ENCODE measurements at places on chromosomes 16 and 17.

- DNase-seq: no peak
Observed at GRCh38 chr16:61146429-61146828, 889.8 kb downstream of the CDH8 start.

- no peak for DNase-seq
Observed at GRCh38 chr17:38597375-38597774, 8.4 kb downstream of the SRCIN1 start.

DNA sequence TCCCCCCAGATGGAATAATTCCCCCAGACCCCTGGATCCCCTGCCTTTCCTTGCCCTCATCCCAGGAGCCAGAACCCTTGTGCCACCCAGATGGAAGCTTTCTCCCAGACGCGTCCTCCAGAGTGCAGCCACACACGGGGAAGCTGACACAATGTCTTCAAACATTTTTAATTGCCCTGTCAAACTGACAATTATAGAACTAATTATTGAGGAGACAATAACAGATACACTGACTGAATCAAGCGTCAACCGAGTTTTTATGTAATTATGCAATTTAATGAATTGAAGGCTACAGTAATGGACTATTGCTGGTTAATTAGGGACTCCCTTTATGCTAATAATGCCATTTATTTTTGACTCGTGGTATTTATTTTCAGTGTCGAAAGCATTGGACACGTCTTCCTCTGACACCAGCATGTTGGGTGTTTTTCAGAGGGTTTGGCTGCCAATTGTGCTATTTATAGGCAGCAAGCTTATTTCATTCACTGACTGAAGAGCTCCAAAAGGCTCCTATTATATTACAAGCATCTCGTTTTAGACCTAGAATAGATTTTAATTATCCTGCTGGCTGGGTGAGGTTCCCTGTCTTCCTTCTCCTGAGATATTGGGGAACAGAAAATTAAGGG is 298.2 kb upstream of the C16orf82 start:
- DNase-seq: no peak

GRCh38 chr16:67481561-67482232 is 740 bp upstream of the ATP6V0D1 start:
- no peak for DNase-seq

GRCh38 chr17:8698162-8698971 is 46.3 kb downstream of the CCDC42 start:
- no peak for DNase-seq

DNA sequence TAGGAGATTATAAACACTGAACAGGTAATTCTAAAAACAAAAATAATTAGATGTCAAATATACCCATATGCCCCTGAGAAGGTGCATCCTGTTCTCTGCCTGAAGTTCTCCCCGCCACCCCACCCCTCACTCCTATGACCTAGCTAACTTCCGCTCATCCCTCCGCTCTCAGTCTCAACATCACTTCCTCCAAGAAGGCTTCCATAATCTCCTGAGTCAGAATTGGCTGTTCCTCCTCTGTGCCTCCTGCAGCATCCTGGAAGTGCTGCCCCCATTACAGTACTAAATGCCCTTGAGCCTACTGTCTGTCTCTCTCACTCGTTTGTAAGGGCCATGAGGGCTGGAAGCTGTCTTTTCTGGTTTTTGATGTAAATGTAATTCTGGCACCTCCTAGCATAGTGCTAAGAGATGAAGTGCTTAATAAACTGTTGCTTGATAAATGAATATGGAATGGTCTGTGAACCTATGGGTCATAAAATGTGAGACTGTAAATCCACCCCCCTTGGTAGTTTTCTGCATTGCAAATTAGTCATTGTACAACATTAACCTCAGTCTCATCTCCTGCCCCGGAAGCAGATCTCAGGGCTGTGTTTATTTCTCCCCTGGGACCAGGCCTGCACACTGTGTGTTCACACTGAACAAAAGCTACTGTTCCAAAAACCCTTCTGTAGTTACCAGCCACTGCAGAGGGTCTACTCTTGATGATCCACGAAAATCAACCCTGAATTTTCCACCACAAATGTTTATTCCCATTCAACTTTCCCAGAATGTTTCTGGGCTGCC is 3.9 kb upstream of the MYO1D start:
- DNase-seq: no peak

DNA sequence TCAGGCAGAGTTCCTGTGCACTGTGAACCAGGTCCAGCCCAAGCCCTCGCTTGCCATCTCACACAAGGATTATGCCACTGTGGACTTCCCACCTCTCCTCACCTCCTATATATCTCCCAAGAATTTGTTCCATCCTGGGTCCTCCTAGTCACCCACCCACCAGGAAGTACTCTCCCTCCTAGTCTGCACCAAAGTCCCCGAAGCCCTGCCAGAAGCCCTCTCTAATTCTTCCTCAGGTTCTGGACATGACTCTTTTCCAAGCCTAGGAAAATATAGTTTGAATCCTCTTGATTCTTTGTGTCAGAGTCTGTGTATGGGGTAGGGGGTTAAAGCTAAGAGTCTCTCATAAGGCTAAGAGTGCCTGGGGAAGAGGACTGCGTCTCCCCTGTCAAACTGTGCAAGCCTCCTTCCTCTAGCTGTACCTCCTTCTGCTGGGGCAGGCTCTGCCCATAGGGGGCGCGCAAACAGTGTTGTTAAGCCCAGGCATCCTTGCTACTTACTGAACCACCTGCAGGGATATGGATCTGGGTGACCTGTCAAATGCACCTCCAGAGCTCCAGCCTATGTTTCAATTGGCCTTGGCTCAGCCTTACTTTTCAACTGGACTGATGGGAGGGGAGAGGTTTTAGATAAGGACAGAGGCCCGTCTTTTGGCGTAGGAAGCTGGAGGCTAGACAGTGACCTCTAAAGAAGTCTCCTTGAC is 16.6 kb upstream of the DLX4 start:
- DNase-seq: no peak

GRCh38 chr17:64732336-64733006 is 70.4 kb upstream of the SMURF2 start:
- no peak for DNase-seq

- DNase-seq: no peak
Observed at GRCh38 chr17:66711881-66712321, 123.0 kb upstream of the CACNG5 start.

DNA sequence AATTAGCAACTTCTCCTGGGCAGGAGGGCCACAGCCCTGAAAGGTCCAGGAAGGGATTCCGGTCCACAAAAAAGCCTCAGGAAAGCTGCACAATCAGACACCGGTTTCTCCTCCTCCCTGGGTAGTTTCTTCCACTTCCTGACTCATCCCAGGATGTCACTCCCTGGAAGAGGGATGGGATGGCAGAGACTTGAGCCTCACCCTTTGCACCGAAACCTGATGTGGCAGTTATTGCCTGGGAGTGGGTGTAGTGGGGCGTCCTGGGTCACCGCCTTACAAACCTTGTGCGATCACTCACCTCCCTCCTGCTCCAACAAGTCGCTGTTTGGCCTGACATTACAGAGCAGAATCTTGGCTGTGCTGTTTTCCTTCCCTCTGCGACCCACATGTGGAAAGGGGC is 70.8 kb downstream of the LYRM1 start:
- no peak for DNase-seq

DNA sequence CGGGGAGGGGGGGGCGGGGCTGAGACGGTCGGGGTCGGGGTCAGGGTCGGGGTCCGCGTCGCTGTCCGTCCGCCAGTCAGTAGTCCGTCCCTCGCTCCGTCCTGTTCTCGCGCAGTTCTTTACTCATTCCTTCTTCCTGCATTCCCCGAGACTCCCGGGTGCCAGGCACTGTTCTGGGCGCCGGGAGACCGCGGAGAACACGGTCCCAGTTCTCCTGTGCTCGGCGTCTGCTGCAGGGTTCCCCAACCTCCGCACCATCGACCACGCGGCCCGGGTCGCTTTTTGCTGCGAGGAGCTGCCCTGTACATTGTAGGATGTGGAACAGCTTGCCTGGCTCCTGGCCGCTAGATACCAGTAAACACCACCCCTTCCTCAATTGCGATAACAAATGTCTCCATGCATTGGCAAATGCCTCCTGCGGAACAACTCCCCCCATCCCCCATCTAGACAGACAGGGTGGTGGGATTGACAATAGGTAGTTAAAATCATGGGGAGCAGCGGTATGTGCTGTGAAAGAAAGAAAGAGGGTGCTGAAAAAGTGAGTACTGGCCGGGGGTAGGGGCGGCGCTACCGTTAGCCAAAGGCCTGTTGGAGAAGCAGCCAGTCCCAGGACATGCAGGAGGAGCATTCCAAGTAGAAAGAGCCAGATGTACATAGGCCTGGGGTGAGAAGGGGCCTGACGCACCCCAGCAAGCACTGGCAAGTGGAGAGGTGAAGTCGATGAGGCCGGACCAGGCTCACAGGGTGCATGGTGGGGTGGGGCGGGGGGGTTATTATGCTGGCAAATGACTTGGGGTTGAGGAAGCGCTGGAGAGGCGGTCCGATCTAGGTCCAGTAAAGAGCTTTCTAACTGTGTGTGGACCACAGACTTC is 631 bp downstream of the TRAF7 start:
- no peak for DNase-seq

DNA sequence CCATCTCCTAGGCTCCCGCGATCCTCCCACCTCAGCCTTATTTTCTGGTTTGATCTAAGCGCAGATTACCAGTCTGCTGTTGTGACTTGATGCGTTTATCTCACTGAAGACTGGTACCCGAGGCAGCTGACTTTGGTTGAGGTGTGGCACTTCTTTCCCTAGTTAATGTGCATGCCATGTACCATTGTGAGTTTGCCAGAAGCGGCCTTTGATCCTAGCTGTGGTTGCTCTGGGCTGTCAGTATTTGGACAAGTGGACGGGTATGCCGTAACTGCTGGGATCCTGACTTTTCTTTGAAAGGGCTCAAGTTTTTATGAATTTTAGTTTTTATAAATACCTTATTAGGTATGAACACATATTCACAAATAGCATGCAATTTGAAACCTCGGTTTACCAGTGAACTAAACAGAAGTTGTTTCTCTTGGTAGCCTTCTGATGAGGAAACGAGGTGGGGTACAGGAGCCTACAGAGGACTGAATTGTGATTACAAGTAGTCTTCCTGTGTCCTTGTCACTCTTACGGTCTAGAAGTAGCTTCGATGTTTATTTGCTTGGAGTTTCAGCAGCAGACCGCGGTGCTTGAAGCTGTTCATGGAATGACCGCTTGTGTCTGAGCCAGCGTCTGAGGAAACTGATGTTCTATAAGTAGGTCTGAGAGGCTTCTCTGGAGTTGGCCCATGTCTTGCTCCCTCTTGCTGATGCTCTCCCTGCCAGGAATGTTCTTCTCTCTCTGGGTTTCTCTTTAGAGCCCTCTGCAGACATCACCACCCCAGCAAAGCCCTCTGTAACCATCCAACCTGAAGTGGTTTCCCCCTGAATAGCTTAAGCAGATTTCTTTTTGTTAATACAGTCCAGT is 40.0 kb downstream of the SEC14L1 start:
- no peak for DNase-seq

DNA sequence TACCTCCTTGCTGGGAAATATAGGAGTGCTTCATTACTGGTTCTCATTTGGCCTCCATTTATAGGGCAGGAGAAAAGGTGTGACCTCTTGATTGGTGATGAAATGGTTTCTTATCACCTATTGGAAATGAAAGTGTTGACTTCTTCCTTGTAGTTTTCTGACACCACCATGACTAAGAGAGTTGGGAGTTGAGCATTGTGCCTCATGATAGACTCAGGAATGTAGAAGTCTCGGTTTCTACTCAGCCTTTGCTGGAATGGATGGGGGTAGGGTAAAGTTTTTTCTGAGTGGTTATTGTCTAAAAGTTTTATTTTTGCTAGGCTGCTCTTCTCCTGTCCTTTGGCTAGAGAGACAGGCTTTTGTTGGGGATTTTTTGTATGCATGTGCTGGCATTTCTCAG is 117.4 kb downstream of the PHKB start:
- DNase-seq: no peak

GRCh38 chr17:55090079-55090492 is 121.5 kb downstream of the STXBP4 start:
- DNase-seq: no peak

DNA sequence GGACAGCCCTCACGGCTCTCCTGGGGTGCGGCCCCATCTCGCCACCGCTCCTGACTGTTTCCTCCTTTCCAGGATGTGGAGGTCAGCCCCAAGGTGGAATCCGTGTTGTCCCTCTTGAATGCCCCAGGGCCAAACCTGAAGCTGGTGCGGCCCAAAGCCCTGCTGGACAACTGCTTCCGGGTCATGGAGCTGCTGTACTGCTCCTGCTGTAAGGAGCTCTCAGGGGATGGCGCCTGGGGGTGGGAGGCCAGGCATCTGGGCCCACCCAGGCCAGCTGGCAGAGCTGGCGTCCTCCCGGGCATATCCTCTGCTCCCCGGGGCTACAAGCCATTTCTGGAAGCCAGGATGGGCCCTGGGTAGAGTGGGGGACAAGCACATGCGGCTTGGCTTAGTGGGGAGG is 13.2 kb downstream of the IL34 start:
- DNase-seq: no peak

GRCh38 chr16:23712976-23713375 is at the start of gene ERN2:
Gene ERN2, minus strand, starts transcription at chr16:23713222. Its CDS starts 35 bp downstream, at chr16:23713187.
- DNase-seq: no peak

DNA sequence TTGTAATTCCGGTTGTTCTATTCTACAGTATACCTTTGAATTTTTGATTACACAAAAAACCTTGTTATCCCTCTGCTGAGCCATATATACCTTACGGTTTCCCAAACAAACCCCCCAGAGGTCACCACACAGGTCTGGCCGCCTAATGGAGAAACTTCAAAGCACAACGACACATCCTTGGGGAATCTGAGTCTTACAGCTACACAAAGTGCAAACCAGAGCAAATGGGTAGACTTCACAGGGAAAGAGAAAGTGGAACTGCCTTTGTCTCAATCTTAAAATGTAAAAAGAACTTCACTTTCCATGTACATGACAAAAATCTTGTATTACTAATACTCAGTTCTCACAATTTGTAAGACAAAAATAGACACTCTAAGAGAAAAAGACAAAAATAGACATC is 2.7 kb downstream of the FBXO31 start:
- DNase-seq: no peak

GRCh38 chr17:73533781-73534180 is 110.5 kb downstream of the SDK2 start:
- DNase-seq: no peak

DNA sequence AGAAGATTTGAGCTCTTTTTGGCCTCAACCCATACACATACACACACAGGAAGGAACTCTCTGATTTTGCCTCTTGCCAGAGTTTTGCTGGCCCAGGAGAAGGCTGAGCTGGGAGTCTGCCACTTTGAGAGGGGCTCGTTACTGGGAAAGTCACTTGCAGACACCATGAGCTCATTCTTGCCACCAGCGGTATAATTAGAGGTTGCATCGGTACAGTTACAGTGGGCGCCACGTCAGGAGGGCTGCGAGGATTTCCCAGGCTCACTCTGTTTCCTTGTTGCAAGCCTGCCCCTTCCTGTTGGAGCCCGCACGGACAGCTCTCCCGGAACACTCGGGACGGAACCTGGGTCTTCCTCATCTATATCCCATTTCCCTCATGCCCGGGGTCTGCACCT is 3.1 kb upstream of the SDK2 start:
- no peak for DNase-seq

- DNase-seq: no peak
Observed at GRCh38 chr16:48330841-48331192, 54.4 kb downstream of the SIAH1 start.

- no peak for DNase-seq
Observed at GRCh38 chr17:39194089-39194984, 3.1 kb downstream of the CACNB1 start.

GRCh38 chr16:80751167-80751566 is 53.2 kb downstream of the CDYL2 start:
- DNase-seq: no peak

Data from forelimb muscle (tissue), 1 donor.